GM04503 (cell line): ENCODE measurements at places on chromosomes 5 and 9.

DNA sequence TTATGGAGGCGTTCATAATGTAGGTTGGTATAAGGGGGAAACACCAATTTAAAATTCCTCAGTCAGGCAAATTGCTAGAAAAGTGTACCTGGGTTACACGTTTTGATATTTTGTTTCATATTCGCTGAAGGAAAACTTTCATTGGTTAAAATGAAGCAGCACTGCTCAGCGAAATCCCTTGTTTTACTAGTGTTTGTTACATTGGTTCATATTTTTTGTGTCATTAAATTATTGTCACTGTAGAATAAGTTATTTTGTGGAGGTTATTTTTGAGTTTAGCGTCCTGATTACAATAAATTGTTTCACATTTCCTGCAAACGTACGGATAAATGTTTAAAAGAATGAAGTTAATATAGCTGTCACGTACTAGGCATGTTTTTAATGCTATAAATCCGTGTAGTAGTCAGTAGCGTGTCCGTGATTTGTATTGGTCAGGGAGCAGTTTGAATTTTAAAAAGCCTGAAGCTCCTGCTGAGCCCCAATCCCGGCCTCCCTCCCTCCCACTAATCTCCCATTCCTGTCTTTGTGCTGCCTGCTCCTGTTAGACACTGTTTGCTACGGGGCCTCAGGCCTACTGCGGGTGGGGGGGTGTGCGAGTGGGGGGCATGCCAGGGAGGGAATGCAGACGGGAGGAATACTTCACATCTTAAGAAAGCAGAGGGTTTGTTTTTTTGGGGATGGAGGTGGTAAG is 2.0 kb downstream of the NIPBL start:
- no peak for DNase-seq

DNA sequence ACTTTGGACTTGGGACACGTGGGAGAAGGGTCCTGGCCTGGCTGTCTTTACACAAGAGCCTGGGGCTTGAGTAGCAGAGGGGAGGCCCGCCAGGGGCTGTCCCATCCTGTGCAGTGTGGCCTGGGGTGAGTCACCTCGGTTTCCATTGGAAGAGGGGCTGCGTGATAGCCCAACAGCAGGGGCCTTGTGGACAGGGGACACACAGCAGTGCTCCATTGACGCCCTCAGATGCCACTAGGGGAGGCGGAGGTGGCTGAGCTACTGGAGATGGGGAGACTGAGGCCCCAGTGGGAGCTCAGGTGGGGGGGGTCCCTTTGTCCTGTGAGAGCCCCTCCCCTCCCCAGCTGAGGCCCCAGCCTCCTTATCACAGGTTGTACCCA is 50.0 kb upstream of the RNU6ATAC start:
- DNase-seq = no peak

DNA sequence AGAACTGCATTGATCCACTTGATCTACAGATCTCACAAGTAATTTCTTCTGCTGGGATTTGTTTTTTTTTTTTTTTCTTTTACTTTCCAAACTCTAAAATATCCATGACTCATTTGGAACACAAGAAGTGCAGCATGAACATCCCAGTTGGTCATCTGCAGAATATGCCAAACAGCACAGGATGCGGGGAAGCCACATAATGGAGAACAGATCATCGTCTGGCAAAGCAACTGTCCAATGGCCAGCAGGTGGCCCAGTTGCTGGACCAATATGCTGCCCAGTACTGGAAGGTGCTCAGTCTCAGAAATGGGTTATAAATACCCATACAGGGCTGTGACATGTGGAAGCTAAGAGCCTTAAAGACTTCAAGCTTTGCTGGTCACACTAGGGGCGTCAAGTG is 221.3 kb upstream of the TAS2R1 start:
- peak; percentile 89 for DNase-seq

DNA sequence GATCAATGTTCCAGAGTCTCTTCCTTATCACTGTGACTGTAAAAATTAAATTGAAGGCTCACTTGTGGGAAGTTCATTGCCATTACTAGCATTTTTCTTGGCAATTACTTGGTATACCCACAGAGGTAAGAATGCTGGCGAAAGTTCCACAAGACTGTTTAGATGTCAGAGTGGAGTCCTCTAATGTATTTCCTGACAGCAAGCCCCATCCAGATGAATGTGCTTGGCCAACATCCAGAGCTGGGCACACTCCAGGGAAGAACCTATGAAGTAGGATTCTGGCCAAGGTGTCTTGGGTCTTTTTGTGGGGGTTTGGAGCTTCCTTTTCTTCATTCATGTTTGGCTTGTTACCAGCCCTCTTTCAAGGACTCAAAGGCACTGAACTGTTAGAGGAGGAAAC is 473.6 kb downstream of the DMAC1 start:
- DNase-seq = no peak

- DNase-seq = no peak
Measured at GRCh38 chr9:652914-653313, 188.6 kb upstream of the DMRT1 start.

- DNase-seq = no peak
Measured at GRCh38 chr9:9614607-9615006, 998.2 kb downstream of the PTPRD start.

- no peak for DNase-seq
Measured at GRCh38 chr5:36724467-36725332, 118.3 kb downstream of the SLC1A3 start.

- no peak for DNase-seq
Measured at GRCh38 chr5:66454186-66455078, 141.8 kb upstream of the MAST4 start.

- no peak for DNase-seq
Measured at GRCh38 chr9:134011401-134011800, 13.9 kb upstream of the BRD3OS start.

DNA sequence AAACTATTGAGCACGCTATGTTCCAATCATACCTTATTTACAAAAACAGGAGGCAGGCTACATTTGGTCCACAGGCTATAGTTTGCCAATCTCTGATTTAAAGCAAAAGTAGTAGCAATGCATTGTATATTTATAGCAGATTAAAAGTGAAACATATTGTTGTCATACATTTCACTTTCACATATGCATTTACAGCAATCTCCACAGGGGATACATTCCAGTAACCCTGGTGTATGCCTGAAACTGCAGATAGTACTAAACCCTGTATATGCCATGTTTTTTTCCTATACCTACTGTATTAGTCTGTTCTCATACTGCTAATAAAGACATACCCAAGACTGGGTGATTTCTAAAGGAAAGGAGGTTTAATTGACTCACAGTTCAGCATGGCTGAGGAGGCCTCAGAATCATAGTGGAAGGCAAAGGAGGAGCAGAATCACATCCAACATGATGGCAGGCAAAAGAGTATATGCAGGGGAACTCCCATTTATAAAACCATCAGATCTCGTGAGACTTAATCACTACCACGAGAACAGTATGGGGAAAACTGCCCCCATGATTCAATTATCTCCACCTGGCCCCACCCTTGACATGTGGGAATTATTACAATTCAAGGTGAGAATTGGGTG is 5.9 kb upstream of the CSF1R start:
- no peak for DNase-seq

DNA sequence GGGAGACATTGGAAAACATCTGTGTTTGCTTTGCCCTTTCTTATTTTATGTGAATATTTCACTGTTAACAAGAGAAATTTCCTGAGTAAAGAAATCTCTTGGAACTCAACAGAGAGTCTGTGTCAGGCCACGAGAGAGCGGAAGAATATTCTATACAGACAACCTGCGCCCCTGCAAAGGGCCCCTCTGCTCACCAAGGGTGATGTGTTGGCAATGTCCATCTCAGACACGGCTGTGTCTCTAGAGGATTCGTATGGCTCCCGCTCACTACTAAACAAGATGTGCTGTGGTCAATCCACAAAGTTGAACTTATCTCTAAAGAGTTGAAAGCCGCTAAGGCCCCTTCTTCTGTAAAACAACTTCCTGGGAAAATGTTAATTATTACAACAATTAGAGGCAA is 241.0 kb upstream of the IRX1 start:
- DNase-seq = no peak

- no peak for DNase-seq
Measured at GRCh38 chr9:76366275-76366674, 28.0 kb downstream of the RFK start.

DNA sequence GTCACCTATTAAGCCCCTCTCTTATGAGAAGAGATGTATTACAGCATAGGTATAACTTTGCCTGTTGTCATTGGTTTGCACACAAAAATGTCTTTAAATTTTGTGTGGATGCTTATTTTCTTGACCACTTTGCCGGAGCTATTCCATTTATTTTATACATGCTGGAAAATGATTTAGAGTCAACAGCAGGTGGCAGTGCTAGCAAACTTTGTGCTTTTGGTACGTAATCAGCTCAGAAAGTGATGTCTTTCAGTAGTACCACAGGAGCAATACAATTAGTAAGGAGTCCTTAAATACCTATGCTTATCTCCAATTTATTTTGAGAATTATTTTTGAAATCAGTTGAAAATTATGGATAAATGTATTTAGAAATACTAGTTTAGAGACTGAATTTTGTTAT is 19.8 kb upstream of the NUDT12 start:
- peak; percentile 10 for DNase-seq

DNA sequence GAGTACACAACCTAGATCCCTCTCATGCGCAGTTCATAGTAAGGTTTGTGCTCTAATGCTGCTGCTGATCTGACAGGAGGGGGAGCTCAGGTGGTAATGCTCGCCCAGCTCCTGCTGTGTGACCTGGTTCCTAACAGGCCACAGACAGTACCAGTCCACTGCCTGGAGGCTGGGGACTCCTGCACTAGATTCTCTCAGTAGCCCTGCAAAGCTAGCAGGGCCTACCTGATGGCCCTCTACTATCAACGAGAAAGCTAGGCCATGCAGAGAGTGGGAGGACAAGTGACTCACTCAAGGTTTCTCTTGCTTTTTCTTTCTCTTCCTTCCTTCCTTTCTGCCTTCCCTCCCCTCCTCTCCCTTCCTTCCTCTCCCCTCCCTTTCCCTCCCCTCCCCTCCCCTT is 55.1 kb upstream of the TEX48 start:
- no peak for DNase-seq

DNA sequence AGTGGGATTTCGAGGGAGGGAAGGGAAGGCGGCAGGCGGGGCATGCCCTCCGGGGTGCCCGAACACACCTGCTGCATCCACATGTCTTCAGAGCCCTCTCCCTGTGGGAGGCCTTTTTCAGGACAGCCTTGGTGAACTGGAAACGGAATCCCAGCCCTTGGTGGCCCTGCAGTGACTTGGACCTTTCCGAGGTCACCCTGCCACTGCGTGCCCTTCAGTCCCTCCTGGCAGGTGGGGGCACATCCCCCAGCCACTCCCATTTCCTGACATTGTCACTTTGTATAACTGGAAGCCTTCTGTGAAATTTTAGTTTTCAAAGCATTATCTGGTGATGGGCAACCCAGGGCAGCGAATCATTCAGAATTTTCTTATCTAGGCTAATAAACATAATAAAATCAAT is 11.0 kb upstream of the AHRR start:
- no peak for DNase-seq
